Stimulated activated CD8-positive, alpha-beta memory T cell treated with anti-CD3 and anti-CD28 coated beads, Interleukin-4, amount 100 ng/mL, for 4 hours (primary cell): ENCODE measurements at places on chromosomes 3 and 15.
A peak's percentile ranks its signal among the peaks of the same experiment; 100 is the strongest.

DNA sequence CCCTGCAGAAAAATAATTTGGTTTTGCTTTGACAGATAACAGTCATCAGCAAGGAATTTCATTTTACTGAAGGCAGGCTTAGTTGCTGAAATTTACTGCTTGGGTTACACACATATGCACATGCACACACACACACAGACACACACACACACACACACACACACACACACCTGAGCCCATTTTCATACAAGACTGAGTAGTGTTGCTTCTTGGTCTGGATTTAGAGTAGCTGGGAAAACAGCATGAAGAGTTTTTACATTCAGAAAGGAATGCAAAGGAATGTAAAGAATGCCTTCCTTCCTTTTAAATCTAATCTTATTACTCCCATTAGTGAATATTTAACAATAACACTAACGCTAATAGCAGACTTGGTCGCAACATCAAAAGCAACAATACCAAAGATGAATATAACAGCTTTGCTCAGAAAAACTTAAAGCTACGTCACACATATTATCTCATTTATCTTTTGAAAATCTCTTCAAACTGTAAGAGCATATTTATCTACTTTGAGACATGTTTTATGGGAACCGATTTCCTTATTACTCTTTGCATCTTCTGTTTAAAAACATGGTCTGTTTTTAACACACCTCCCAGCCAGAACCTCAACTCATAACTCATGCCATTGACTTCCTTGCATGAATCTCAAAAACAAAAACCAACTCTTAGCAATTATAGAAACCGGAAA is 32.5 kb downstream of the RFTN1 start:
- DNase-seq = no peak

DNA sequence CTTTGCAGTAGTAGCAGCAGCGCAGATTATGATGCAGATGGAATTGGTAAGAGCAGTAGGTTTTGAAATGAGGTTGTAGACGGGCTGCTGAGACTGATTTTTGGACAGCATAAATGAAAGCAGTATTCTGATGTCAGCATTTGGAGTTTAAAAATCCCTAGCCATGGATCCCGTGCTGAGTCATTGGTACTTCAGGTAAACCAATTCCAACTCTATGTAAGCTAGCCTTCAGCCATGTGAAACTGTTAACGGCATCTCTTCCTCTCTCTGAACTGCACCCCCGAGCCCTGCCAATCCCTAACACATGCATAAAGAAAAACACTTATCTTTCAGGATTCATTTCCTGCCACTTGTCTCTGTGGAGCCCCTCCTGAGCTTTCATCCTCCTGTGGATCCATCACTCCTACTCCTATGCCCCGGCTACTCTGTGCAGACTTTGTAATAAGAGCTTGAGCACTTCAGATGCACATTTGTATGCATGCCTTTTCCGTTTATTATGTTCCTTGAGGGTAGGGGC is 119.0 kb downstream of the AKAP13 start:
- no peak for DNase-seq

DNA sequence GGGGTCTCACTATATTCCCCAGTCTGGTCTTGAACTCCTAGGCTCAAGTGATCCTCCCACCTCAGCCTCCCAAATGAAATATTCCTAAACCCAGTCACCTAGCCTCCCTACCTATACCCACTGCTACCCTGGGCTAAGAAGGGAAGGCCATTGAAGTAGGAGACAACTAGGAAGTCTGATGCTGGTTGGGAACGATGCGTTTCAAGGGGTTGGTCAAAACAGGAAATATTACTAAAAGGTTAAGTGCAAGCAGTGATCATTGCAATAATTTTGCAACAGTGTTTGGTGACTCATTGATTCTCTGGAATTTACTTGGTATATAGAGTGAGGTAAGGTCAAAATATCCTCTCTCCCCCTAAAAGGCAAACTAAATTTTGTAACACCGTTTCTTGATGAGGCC is 4.6 kb upstream of the UQCRC1 start:
- no peak for DNase-seq

- DNase-seq = no peak
Measured at GRCh38 chr15:81886080-81886479, 159.7 kb downstream of the MEX3B start.

- DNase-seq = peak; percentile 65
Measured at GRCh38 chr3:136194409-136195257, 1.5 kb downstream of the MSL2 start.
